HFF-Myc (cell line): ENCODE measurements at places on chromosomes 13 and 19.

DNA sequence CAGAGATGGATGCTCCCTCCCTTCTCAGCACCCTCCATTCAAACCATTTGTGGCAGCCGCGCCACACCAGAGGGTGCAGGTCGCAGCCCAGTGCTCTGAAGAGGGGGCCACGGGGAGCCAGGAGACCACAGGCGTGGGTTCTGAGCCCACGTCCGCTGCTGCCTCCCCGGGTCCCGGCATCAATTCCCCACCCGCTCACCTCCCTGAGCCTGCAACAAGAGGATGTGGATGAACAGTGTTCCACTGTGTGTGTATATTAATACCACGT is 120.1 kb upstream of the VSTM2B start:
- no peak for DNase-seq

DNA sequence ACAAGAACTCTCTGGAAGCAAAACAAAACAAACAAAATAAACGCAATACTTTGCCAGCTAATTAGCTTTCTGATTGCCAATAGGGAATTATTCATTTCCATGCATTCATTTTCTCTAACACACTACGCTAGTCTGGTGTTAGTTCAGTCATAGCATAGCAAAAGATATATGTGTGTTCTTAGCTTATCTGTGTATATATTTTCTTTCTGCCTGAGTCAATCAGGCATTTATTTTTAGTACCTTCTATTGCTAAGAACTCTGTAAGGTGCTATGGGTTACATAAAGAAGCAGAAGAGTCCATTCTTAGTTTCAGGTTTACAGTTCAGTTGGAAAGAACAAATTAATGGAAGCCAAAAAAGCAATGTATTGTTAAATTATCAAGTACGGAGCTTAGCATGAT is 490.9 kb downstream of the KLF5 start:
- DNase-seq = no peak

DNA sequence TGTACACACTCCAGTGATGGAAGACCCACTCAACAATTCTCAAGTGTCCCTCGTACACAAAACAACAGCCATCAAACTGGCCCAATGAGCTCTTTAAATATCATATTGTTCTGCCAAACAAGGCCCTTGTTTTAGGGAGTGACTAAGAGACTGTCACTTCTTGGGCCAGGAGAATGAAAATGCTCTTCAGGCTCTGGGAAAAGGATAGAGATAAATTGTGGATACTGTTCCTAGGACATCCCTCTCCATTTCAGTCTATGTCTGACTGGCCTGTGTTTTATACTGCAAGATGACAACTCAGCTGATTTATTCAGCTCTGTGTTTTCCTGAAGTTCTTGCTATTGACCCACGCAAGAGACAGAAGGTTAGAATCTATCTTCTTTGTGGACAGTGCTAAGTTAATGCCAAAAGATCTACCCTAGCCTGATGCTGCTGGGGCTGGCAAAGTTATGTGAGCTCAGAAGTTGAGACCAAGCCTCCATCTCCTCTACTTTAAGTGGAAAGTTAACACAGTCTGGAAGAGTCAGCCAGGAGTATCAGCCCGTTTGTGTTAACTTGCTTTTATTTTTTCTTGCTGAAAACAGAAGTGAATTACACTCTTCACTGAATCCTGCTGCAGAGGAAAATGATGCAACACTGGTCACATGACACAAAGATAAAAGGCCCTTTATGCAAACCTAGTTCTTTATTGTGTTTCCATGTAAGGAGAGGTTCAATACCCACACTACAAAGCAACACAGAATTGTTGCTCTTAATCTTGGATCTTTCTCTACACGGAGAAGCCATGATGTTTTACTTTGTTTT is 14.6 kb downstream of the FRY start:
- DNase-seq = no peak

DNA sequence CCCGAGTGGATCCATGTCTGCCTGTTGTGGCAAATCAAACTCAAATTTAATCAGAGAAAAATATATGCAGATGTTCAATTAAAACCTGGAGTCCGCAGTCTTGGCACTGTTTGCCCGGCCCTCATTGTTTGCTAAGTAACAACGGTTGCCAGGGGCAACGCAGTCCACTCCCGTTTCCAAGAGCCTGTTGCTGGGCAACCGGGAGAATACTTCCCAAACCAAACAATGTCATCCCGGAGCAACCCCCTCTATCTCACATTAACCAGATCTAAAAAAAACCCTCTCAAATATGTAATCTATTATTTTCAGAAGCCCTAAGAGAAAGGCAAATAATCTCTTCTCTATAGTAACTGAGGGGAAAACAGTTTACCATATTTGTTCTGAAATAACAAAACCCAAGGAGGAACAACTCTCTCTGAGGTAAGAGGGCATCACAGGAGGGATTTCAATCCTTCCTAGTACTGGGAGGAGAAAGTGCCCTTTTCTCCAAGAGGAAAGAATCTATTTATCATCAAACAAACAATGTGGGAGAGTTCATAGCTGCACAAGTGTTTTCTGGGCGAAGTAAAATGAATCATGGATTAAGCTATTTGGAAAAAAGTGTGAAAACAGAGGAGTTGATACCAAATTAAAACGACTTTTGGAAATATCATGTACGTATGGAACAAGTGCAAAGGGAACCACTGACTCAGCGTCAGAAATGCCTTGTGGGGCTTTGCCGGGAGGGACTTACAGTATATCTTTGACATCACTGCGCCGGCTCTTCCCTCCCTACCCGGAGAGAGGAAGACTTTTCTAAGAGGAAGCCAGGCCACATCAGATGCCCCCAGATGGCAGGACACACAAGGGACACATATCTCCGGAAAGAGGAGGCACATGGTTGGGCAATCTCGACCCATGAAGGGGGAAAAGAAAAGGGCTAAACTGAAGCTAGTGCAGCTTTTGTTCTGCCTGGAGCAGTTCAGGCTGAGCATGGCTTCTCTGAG is 43.3 kb downstream of the RFX2 start:
- DNase-seq = no peak

- no peak for DNase-seq
Measured at GRCh38 chr19:19502808-19503602, 12.3 kb downstream of the TSSK6 start.

GRCh38 chr13:75425216-75426009 is 56.6 kb downstream of the TBC1D4 start:
- DNase-seq = no peak

DNA sequence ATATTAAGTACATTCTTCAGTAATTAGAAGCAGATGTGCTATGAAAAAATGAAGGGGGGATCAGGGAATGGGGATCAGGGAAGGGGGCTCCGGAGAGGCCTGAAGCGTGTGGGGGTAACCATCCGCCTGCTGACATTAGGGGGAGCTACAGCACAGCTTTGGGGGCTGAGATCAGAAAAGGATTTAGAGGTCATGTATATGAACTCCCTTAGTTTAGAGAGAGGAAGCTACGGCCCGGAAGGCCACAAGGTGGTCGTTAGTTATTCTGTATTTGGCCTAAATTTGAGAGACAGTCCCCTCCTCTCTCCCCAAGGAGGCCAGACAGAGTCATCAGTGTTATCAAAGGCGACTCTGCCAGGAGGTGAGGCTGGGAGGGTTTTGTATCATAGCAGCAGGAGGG is 99.0 kb downstream of the TM9SF2 start:
- no peak for DNase-seq

DNA sequence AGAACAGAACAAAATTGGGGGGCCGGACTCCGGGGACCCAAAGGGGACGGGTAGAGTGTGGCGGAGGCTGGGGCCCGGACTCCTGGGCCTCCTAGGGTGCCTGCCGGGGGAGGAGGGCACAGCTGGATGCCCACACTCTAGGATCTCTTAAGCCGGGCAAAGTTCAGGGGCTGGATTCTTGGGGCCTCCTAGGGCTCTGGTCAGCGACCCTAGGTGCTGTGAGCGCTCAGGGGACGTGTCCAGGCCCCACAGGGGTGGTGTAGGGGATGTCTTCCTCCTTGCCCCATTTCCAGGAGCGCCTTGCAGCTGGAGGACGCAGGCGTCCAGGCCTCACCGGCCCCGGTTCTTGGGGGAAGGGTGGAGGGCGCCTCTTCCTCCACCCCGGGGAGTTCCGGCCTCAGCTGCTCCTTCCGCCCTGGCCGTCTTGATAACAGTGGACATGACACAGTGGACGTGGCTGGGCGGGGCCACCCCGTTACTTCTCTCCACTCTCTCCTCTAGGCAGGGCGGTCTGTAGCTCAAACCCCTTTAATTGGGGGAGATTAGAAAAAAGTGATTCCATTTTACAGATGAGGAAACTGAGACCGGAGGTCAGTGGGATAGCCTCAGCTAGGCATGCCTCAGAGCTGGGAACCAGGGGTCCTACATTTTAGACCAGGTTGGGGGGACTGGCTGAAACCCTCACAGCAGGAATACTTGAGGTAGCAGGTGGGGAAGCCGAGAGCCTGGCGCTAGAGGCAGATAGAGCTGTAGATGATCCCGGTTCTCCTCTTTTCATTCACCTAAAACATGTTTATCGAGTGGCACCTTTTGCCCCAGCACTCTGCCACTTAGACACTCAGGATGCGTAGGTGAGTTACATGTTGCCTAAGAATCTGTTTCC is 705 bp downstream of the STXBP2 start:
- DNase-seq = no peak

DNA sequence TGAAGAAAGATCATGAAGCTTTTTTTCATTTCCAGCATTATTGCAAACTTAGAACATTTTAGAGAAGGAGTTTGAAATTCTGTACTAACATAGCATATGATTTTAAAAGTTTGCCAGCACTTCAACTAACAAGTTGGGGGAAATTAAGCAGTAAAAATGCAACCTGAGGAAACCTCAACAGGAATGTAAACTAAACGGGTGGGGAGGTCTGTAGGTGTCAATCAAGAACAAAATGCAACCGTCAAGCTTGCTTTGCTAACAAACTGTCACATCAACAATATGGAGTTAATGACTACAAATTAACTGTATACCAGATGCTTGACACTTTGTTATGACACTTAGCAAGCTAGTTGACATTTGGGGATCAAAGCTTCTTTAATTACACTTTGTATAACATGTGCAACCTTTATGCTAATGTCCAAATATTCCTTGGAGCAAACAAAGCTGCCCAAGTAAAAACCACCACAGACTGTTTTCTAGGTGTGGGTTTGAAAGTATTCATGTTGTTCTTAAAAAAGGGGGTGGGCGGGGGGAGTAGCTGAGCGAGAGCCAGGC is 52.1 kb downstream of the DACH1 start:
- no peak for DNase-seq

- no peak for DNase-seq
Measured at GRCh38 chr13:113390874-113391497, 27.1 kb upstream of the GRTP1 start.

DNA sequence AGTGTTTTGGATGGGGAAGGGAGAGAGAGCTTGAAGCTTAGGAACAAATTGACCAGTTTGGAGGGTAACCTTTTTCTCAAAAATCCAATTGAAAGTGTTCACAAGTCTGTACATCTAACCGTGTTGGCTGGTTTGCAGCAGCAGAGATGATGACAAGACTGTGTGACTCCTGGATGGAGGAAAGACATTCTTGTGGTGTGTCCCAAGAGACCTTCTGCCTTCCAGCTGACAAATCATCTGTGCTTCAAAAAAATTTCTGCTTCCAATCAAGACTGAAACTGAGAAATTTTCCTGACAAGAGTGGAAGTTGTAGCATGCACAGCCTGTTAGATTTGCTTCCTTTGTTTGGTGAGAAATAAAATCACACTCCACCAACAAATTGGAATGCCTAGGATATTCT is 56.2 kb downstream of the LACC1 start:
- no peak for DNase-seq

DNA sequence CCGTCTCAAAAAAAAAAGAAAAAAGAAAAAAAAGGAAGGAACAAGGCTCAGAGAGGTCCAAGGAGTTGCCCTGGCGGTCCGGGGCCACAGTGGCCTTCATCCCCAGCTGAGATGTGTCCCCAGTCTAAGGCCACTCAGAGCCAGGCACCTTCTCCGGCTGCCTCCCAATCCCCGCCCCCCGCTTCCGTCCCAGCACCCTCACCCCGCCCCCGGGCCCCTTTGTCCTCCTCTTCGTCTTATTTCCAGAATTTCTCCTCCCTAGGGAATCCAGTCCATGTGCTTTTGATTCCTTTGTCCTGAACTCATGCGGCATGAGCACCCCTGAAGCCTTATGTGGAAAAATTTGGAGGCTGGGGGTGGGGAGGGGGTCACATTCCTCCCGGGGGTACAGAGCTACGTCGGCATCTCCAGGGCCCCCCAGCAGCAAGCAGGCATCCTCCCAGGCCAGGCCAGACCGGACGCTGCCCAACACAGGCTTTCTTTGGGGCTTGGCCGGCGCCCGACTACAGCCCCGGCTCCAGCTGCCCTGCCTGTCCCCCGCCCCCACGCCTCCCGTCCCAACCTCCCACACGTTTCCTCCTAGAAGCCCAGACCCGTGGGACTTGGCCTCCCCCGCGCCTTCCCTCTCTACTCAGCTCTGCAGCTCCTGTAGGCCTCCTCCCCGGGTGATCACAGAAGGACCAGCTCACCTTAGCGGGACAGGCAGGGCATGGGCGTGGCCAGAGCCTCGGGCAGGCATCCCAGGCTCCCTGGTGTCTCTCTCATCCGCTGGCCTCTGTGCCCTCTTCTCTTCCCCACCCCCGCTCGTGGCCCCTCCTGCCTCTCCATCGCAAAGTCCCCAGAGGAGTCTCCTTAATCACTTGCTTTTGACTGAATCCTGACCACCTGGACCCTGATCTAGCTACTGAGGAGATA is 17.8 kb upstream of the ADGRE5 start:
- no peak for DNase-seq

- no peak for DNase-seq
Measured at GRCh38 chr13:79442706-79443105, 36.7 kb upstream of the RBM26 start.

DNA sequence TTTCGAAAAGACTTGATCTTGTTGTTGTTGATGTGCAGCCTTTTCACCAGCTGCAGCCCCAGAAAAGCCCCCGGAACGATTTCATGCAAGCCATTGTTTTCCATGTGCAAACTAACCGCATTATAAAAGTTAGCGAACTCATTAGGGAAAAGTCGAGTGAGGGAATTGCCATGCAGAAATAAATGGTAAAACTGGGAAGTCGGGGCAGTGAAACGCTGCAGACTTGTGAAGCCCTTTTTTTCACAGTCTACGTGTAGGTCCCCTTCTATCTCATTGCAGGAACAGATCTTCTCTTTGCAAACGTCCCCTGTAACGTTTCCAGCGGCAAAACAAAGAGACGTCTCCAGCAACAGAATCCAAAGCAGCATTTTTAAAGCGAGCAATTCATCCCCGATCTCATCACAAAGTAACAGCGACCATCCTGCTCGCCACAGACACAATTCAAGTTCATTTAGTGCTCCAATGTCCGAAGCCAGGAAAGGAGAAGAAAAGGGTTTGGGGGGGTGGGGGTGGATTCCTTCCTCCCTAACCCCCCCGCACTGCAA is 1.1 kb downstream of the SLITRK1 start:
- DNase-seq = no peak

- no peak for DNase-seq
Measured at GRCh38 chr19:18905513-18906236, 9.7 kb upstream of the CERS1 start.

DNA sequence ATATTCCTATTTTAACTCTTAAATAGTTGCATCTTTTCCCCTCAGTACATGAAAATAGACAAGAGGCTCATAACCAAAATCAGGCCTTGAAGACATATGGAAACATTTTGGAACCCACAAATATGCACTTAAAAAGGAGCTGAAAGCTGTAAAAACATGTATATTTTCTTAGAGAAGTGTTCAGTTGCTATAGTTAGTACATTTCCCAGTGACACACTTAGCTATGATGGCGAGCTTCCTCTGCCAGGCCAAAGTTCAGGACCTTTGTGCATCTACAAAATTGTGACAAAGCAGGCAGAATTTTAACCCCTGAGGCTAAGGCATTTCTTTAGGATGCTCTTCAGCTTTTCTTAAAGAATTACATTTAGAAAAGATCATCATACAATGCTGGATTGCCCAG is 54.5 kb downstream of the RCBTB2 start:
- peak; percentile 88 for DNase-seq
